ENCODE measurements at places on chromosomes 16 and 17. TPM values are rescaled to one million over a fixed set of nuclear protein-coding genes. Genes with fewer than 3 reads are reported as not detected.

DNA sequence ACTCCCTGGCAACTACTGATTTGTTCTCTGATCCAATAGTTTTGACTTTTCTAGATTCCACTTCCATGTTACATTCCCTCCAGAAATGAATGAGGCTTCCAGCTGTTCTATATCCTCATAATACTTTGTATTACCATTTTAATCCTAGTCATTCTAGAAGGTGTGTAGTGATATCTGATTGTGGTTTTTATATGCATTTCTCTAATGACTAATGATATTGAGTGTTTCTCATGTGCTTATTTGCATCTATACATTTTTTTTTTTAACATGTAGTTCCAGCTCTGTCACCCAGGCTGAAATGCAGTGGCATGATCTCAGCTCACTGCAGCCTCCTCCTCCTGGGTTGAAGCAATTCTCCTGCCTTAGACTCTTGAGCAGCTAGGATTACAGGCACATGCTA, 7.3 kb downstream of the ADGRG5 start:
- no peak for DNase-seq

- peak; percentile 34 for DNase-seq
Observed at GRCh38 chr17:7834542-7834956, 532 bp downstream of the KDM6B start.

GRCh38 chr17:47262586-47262985, 9.0 kb downstream of the ITGB3 start:
- DNase-seq: peak; percentile 92

DNA sequence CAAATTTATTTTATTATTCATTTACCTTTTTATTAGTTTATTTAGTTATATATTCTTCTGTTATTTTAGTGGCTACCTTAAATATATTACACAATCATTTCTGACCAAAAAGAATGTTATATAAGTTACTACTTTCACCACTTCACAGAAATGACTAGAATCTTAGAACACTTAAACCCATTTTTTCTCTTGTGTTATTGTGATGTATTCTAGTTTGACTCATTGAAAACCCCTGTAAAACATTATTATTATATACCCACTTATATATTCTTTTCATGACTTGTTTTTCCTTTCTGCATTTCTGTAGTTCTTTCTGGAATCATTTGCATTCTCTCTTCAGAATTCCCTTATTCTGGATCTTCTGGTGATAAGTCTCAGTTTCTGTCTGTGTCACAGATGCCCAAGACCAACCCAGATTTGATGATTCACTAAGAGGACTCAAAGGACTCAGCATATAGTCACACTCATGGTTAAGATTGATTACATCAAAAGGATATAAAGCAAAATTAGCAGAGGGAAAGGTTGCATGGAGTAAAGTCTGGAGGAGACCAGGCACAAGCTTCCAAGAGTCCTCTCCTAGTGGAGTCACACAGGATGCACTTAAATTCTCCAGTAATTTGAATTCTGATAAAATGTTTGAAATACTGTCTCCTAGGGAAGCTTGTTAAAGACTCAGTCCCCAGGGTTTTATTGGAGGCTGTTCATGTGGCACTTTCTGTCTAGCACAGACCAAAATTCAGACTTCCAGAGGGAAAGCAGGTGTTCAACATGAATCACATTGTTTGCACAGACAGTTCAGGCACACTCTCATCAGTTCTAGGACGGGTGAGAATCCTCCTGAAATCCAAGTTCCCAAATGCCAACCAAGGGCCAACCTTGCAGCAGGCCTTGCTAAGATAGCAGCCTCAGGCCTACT, 7.7 kb downstream of the GINS3 start:
- no peak for DNase-seq

Gene OTOP2
- not detected for total RNA-seq

Gene IGF2BP1
- total RNA-seq: 8.6 TPM

Gene SLFN12
- 4.1 TPM for total RNA-seq

Gene CLEC18C
- not detected for total RNA-seq

Gene SNAI3
- not detected for total RNA-seq

Gene C17orf78
- total RNA-seq: not detected

Gene TEX19
- 0.05 TPM for total RNA-seq

Gene RNF222
- not detected for total RNA-seq

Data from SK-MEL-5 (cell line).